ENCODE measurements at places on chromosomes 13 and 19.

DNA sequence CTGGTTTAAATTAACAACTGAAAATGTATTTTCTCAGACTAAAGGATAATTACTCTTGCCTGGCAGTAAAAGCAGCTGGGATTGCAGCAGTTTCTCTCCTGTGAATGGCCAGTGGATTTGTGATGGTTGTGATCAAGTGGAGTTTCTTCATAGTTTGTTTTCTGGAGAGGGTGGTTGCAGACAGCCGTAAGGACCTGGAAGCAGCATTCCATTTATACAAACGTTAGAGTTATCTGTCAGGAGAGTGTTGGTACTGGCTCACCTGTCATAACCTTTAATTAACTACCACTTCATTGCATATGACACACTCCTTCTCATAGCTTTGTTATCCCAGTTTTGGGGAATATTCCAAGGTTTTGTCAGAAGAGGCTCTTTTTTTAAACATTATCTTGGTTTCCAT, 258.4 kb upstream of the SLC10A2 start:
- DNase-seq, result no peak

GRCh38 chr13:43787997-43788396, 1.2 kb upstream of the ENOX1 start:
- DNase-seq, result no peak

DNA sequence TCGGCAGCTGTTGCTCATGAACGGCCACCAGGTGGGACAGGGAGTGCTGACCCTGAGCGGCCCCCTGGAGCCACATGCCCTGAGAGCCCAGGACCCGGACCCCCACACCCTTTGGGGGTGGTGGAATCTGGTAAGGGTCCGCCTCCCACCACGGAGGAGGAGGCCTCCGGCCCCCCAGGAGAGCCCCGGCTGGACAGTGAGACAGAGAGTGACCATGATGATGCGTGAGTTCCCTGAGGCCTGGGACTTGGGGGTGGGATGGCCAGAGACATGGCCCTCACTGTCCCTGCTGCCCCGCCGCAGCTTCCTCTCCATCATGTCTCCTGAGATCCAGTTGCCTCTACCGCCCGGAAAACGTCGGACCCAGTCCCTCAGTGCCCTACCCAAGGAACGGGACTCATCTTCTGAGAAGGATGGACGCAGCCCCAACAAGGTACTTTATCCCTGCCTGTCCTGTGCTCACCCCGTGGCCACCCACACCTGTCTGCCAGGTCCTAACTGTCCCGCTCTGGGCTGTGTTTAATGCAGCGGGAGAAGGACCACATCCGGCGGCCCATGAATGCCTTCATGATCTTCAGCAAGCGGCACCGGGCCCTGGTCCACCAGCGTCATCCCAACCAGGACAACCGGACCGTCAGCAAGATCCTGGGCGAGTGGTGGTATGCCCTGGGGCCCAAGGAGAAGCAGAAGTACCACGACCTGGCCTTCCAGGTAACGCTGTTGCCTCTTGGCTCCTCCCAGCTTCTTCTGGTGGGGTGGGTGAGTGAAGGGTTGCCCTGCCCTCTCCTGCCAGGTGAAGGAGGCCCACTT, 14.7 kb upstream of the PRR19 start:
- DNase-seq, result no peak

- DNase-seq, result no peak
These were observed 2.3 kb downstream of the WDR83 start for GRCh38 chr19:12668932-12669269.

DNA sequence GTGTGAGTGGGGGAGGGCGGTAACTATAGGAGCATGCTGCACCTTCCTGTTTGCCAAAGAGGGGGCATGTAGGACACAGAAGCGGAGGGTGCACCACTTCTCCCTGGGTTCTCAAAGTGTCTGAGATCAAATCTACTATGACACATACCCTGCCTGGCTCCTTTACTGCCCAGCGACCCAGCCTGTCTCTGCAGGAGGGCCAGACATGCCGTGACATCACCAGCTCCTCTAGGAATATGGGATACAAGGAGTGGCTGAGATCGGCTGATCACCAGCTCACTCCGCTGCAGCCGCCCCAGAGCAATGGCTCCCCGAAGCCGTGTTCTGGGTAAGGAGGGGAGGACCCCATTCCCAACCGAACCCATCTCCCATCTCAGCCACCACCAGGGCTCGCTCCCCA, 16.4 kb upstream of the IGFL1 start:
- DNase-seq, result no peak

GRCh38 chr13:87872813-87873212, 201.6 kb downstream of the SLITRK5 start:
- DNase-seq, result no peak

- no peak for DNase-seq
These were observed 71.9 kb downstream of the TNFRSF19 start for GRCh38 chr13:23642110-23642509.

GRCh38 chr19:40640744-40641143, 39.6 kb downstream of the LTBP4 start:
- no peak for DNase-seq
